ENCODE measurements at places on chromosomes 2 and 18.

- no peak for DNase-seq
These were observed 11.2 kb upstream of the SPRED2 start for GRCh38 chr2:65443509-65444186.

- no peak for DNase-seq
These were observed 328.0 kb downstream of the TSN start for GRCh38 chr2:122083256-122084048.

DNA sequence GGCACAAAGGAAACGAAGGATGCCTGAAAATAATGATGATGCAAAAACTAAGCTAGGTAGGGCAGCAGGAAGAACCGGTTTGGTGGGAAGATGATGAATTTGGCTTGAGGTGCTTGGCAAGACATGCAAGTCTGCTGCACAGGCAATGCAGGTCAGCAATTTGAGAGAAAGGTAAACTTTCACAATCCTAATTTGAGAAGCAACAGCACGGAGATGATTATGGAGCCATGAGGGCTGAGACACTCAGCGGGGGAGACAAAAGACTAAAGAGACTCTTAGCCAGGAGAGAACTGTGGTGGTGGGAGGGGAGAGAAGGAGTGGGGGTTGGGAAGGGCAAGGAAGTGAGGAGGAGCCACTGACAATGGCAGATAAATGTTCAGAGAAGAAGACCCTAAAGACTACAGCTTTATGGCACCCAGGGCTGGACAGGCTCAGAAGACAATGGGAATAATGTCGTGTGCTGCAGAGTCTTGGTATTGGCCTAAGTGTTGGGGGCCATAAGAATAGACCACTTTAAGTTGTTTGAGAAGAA lies 19.4 kb upstream of the RNF149 start:
- DNase-seq, result peak; percentile 25

GRCh38 chr2:17538022-17538843 lies 2.3 kb upstream of the VSNL1 start:
- DNase-seq, result no peak

GRCh38 chr2:120779781-120780283 lies 44.2 kb downstream of the GLI2 start:
- no peak for DNase-seq

DNA sequence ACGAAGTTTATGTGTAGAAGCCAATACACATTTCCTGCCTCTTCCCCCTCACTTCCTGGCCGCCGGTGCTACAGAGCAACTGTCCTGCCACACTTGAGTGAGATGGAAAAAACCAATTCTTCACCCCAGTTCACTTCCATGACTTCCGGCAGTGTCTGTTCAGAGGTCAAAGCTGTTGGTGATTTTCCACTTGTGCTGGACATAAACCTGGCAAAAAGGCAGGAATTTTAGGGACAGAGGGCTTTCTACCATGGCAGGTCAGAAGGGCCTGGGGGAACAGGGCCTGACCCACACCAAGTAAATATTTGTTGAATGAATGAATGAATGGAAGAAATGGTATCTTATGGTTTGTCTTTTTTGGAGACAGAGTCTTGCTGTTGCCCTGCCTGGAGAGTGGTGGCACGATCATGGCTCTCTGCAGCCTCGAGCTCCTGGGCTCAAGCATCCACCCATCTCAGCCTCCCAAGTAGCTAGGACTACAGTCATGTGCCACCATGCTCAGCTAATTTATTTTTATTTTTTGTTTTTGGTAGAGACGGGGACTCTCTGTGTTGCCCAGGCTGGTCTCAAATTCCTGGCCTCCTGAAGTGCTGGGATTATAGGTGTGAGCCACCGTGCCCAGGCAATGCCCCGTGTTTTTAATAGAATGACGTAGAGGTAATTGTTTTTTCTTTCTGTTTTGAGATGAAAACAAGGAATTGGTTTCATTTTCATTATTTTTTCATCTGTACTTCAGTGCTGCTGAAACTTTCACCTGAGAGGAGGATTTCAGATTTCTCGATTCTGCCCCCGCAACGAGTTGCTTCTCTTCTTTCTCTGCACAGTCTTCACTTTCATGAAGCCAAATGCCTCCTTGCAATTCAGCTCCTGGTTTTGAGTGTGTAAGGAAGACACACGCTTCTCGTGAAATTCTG lies 48.0 kb upstream of the LPIN2 start:
- peak; percentile 69 for DNase-seq

- DNase-seq, result no peak
These were observed 190.6 kb downstream of the TDRD15 start for GRCh38 chr2:21314322-21314835.

DNA sequence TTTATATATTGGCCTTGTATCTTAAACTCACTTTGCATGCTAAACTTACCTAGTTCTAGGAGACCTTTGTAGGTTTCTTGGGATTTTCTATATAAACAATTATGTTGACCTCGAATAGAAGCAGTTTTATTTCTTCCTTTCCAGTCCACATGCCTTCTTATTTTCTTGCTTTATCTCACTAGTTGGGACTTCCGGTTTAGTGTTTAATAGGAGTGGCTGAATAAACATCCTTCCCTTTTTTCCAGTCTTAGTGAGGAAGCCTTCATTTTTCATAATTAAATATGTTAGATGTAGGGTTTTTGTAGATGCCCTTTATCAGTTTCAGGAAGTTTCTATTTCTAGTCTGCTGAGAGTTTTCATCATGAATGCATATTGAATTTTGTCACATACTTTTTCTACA lies 347.3 kb upstream of the HNRNPA3 start:
- no peak for DNase-seq

DNA sequence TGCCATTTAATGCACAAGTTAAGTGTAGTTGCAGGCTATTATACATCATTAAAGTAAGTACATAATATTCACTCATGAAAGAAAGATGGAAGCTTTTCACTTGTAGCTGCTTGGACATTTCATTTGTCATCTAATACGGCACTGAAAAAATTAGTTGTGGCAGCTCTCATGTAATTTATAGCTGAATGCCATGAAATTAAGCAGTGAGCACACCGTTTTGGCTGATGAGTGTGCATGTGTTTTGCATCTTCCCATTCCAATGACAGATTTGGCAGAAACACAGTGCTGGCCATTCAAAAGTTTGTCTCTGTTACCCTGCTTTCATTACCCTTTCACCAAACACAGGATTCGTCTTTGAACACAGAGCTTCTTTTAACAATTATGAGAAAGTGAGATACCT lies 174.0 kb downstream of the PTGR3 start:
- no peak for DNase-seq

- no peak for DNase-seq
These were observed 17.7 kb upstream of the ACOXL start for GRCh38 chr2:110714452-110715224.

GRCh38 chr18:10476338-10476791 lies 21.9 kb downstream of the APCDD1 start:
- no peak for DNase-seq

- DNase-seq, result no peak
These were observed 93.8 kb upstream of the LDAH start for GRCh38 chr2:20916604-20917286.

- DNase-seq, result no peak
These were observed 23.3 kb downstream of the EPB41L5 start for GRCh38 chr2:120036145-120036544.
